ENCODE measurements at places on chromosomes 7 and 10. TPM values are rescaled to one million over a fixed set of nuclear protein-coding genes. Genes with fewer than 3 reads are reported as not detected.

DNA sequence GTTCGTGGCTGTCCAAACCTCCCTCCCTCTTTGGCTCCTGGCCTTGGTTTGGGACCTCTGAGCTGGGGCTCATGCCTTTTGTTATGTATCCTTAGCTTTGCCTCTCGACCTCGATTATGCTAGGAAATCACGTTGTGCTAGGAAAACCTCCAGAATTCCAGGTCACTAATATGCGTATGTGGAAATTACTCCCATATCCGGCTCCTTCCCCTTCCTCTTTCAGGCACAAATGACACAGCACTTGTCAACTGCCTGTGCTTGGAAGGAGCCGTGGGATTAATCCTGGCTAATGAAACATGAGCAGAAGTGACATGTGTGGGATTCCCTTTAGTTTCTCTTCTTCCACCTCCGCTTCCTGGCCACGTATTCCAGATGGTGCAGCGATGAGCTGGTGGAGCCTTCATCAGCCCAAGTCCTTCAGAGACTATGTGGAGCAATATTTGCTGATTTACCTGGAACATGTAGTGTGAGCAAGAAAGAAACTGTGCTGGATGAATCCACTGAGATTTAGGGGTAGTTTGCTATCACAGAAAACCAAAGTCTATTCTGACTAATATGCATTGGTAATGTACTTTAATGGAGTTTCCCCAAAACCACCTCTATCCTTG lies 149.2 kb downstream of the REEP3 start:
- no peak for DNase-seq

DNA sequence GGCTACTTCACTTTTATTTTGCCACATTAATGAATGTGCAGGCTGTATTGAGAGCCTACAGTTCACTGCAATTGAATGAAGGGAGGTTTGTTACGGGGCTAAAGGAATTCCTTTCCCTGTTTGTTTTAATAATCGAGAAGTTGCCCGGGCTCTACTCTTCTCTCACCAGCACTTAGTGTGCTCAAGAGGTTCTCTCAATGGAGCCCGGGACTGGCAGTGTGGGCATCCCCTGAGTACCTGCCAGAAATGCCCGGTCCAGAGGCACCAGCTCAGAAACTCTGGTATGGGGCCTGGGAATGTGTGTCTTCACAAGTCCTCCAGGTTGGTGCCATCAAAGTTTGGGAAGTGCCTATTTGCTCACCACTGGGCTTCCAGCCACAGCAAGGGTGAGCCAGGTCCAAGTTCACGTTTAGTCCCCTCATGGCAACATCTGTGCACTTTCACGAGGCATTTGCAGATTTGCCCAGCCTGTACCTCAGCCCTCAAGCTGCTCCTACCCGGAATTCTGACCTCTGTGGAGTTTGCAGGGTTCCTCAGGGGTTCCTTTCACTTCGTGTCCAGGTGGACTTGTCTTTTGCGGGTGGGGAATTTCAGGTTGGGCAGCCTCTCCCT lies 622.4 kb downstream of the SDK1 start:
- no peak for DNase-seq

GRCh38 chr10:101538446-101538845 lies 49.6 kb downstream of the POLL start:
- no peak for DNase-seq

Gene PDZD7
- total RNA-seq, result 2.4 TPM

Gene ADCYAP1R1
- not detected for total RNA-seq

Gene HOXA3
- total RNA-seq, result 0.79 TPM

Gene UPK3BL2
- 34.6 TPM for total RNA-seq

Gene SOSTDC1
- total RNA-seq, result not detected

Gene RARRES2
- total RNA-seq, result not detected

Gene ICA1
- total RNA-seq, result 0.82 TPM
